Cardiac septum (tissue), 1 donor: ENCODE measurements at places on chromosomes 13 and 19. TPM values are rescaled to one million over a fixed set of nuclear protein-coding genes. Genes with fewer than 3 reads are reported as not detected.

The ZNF836 gene
- total RNA-seq, result 5.9 TPM

The IRGC gene
- not detected for total RNA-seq

DNA sequence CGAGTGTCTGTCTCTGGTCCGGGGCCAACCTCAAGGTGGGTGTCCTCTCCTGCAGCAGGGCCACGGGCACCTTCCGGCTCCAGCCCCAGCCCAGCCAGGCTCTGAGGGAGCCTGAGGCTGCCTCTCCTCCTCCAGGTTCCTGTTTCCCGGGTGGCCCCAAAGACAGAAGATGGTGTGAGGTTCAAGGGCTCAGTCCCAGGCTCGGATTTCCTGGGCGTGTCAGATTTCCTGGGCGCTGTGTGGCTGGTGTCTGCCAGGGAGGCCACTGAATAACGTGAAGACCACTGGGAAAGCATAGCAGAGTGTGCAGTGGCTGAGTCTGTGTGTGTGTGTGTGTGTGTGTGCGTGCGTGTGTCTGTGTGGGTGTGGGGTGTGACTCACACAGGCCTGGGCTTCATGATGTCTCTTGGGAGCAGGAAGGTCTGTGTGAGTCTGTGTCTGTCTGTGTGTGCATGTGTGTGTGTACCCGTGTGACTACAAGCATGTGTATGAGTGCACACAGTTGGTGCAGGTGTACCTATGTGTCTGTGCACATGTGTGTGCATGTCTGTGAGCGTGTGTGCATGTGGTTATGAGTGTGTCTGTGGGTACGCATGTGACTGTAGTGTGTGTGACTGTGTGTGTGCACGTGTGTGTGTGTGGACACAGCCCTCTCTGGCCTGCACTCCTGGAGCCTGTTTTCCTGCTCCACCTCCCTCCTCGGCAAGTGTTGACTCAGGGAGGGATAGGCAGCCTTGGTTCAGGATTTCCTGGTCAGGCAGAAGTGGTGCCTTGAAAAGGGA, 28.3 kb downstream of the CEBPA start:
- no peak for DNase-seq

- DNase-seq, result no peak
Measured at GRCh38 chr19:17393002-17393401, 994 bp downstream of the CCDC194 start.

GRCh38 chr13:20425819-20426219, 99.8 kb downstream of the CRYL1 start:
- DNase-seq, result no peak

GRCh38 chr19:50190439-50190891, 13.0 kb upstream of the MYH14 start:
- no peak for DNase-seq
